ENCODE measurements at places on chromosomes 16 and 17.

DNA sequence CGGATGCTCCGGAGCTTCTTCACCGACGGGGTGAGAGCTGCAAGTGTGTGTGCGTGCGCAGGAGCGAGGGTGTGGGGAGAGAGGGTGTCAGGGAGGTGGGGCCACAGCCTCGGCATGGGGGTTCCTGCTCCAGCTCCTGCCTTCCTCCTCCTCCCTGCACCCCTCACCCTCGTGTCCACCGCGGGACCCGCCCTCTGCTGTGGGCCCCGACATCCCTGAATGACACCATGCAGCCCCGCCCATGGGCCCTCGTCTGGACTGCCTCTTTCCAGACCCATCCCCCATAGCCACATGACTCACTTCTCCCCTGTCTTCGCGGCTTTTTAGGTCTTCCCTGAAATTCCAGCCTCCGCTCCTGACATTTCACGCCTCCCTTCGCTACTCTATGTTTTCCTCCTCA, 41.6 kb downstream of the ARHGAP23 start:
- no peak for DNase-seq

DNA sequence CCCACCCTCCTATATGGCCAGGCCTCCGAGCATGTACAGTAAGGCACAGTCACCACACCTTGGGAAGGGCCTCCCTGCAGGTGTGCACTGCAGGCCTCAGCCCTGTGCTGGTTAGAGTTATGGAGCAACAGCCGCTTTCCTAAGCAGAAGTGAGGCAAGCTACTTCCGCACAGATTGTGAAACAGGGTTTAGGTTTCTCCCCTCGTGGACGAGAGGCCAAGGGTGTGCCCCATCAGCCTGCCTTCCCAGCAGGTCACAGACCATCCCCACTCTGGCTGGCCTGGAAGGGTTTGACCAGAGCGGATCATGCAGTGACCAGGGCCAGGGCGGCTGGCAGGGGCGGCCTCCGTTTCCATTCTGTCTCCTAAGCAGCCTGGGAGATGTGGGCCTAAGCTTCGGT, 4.7 kb downstream of the MSRB1 start:
- no peak for DNase-seq

GRCh38 chr17:18278867-18279266, 18.4 kb downstream of the MIEF2 start:
- DNase-seq: no peak

GRCh38 chr17:50676065-50676975, 31.4 kb downstream of the ANKRD40 start:
- no peak for DNase-seq

GRCh38 chr17:61409301-61410112, 9.9 kb downstream of the TBX2 start:
- DNase-seq: no peak

DNA sequence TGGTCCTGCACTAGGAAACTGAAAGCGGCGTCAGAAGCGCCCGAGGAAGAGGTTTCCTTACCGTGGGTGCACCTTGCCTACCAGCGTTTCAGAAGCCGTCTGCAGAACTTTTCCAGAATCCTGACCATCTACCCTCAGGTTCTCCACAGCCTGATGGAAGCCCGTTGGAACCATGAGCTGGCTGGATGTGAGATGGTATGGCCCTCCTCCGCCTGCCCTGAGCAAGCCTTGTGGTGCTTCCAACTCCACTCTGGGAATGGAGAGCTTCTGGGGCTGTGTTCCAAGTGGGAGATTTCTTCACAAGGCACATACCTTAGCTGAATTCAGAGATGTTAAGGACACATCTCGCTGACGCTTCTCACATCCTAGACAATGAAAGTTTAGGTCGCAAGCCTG, 51.8 kb upstream of the ENDOV start:
- no peak for DNase-seq

GRCh38 chr16:81493755-81494433, 49.3 kb downstream of the CMIP start:
- no peak for DNase-seq
